ENCODE measurements at places on chromosomes 4 and X.

DNA sequence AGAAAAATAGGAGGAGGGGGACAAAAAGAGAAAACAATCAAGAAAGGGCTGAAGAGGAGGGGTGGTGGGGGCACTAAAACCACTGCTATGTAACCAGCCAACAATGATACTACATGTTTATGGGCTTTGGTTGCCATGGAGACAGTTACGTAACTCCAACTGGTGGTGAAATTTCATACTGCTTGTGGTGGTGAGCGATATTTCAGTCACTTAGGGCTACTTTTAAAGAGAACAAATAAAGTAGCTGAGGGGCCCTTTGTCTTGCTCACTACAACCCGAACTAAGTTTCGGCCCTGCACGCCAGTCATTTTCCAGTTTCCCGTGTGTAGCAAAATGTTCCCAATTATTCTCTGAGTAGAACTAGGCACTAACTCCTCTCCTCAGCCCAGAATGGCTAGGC, 275.2 kb upstream of the EDA2R start:
- no peak overlapping the region for H3K27ac ChIP-seq
- no peaks in the 10 kb centered on the region for H3K36me3 ChIP-seq
- no peaks in the 10 kb centered on the region for H3K27me3 ChIP-seq
- no peak for DNase-seq
- no peak overlapping the region for H3K4me3 ChIP-seq
- no peaks in the 10 kb centered on the region for H3K4me1 ChIP-seq

GRCh38 chr4:150402871-150403272, 179.1 kb upstream of the MAB21L2 start:
- no peaks in the 10 kb centered on the region for H3K4me1 ChIP-seq
- no peak overlapping the region for H3K27ac ChIP-seq
- DNase-seq, result peak; percentile 68
- H3K27me3 ChIP-seq, result no peaks in the 10 kb centered on the region
- no peaks in the 10 kb centered on the region for H3K36me3 ChIP-seq

GRCh38 chr4:72546456-72546855, 22.6 kb downstream of the ADAMTS3 start:
- H3K36me3 ChIP-seq, result no peaks in the 10 kb centered on the region
- no peak overlapping the region for H3K4me3 ChIP-seq
- no peaks in the 10 kb centered on the region for H3K27me3 ChIP-seq
- H3K27ac ChIP-seq, result no peak overlapping the region

- no peaks in the 10 kb centered on the region for H3K36me3 ChIP-seq
- H3K27me3 ChIP-seq, result no peaks in the 10 kb centered on the region
- H3K4me3 ChIP-seq, result no peak overlapping the region
- DNase-seq, result no peak
- H3K4me1 ChIP-seq, result no peaks in the 10 kb centered on the region
- no peak overlapping the region for H3K27ac ChIP-seq
These were observed 162.6 kb downstream of the BMPR1B start for GRCh38 chr4:94920369-94920768.

DNA sequence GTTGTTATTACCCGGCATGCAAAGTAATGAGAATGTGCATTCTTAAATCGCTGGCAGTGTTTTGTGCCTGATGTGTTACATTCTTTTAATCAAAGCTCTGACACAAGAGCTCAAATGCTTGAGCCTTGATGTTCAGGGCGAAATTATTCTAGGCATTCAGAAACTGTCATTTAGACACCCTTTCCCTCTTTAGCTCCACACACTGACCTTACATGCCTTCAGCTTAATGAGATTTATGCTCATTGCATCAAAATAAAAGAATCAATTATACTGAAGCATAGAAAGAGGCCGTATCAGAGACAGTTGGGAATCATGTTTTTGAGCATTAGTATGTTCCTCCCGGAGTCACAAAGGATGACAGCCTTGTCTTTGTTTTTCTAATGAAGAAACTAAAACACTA, 56.7 kb downstream of the FAM114A1 start:
- H3K4me1 ChIP-seq, result peaks cover 3% of the 10 kb centered on the region
- H3K27ac ChIP-seq, result no peak overlapping the region
- H3K27me3 ChIP-seq, result no peaks in the 10 kb centered on the region
- H3K36me3 ChIP-seq, result peaks cover 100% of the 10 kb centered on the region
- H3K4me3 ChIP-seq, result no peak overlapping the region
- no peak for DNase-seq

All from heart left ventricle (tissue), 16 donors.